Progenitor cell of endocrine pancreas (in vitro differentiated cells): ENCODE measurements at places on chromosomes 2 and 18.

DNA sequence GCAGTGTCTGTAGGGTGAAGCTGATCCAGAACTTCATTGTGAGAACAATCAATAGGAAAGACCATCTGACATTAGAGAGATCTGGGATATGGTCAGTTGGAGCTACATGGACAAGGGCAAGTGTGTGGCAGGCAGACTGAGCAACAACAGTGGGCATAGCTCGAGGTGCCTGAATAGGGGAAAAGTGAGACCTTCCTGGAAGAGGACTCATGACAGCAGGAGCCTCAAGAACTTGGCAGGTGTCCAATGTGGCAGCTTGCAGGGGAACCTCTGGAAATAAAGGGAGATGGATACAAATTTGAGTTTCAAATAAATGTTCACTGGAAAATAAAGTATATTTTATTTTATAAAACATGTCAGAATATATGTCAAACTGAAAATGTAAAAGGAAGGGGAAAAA lies 117.9 kb downstream of the TANC1 start:
- no peak for DNase-seq

DNA sequence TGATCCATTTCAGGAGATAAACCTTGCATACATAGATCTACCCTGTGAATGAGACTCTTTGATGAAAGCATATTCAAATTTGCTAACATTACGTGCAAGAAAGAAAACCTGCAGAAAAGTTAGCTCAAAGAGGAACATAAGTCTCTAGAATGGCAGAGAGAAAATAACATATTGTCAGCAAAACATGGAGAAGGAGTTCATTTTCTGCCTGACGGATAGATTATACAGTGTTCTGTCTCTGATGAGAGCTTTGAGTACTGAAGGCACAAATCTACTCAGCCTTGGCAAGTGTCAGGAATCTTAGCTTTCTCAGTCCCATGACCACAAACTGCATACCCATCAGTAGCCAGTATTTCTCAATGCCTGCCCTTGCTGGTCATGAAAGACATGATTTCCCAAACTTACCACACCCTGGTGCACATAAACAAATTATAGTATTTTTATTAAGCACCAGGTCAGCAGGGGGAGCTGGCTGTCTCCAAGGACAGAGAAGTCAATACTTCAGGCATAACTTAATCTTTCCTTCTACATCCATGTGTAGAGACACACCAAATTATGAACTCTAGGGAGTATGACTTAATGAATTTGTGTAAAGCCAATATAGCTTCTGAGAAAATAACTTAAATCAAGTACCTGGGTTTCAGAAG lies 401.2 kb upstream of the SOX11 start:
- no peak for DNase-seq

DNA sequence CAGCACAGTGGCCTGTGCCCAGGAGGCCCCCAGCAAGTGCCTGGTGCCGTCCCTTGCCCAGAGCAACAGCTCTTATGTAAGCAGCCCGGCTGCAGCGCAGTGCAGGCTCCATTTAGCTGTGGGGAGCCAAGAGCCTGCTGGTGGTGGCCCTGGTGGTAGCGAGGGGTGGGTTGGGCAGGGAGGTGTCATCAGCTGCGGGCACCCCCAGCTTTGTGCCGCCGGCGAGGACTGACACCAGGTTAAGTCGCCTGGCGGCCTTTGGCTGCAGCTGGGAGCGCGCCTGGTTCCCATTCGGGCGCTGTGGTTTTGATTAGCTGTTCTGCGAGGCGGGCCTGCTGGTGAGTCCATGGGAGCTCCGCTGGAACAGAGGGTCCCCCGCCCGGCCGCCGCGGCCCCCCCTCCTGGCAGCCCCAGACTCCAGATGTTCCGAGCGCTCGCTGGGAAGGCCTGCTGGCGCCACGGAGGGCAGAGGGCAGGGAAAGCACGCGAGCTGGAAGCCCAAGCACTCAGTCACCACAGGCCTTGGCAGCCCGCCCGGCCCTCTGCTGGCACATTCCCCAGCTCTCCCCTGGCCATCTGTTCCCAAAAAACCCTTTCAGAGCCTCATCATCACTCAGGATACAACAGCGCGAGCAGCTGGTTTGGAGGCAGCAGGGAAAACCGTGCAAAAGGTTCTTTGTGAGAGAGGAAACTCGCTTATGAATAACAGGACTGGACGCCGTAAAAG lies 18.4 kb downstream of the ATOH8 start:
- DNase-seq: no peak

DNA sequence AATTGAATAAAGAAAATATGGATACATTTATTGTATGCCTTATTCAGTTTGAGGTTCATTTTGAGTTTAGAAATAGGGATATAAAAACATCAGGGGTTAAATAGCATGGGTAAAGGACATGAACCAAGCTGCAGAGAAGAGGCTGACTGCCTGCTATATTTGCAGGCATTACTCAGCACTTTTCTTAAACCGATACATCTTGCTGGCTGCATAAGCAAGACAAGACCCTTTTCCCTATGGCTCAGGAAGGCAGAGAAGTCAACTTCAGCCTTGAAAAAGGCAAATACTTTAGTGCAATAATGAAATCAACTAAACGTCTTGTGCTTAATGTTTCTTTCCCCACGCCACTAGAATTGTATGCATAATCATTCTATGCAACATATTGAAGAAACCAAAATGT lies 36.4 kb downstream of the SCN1A start:
- DNase-seq: no peak

DNA sequence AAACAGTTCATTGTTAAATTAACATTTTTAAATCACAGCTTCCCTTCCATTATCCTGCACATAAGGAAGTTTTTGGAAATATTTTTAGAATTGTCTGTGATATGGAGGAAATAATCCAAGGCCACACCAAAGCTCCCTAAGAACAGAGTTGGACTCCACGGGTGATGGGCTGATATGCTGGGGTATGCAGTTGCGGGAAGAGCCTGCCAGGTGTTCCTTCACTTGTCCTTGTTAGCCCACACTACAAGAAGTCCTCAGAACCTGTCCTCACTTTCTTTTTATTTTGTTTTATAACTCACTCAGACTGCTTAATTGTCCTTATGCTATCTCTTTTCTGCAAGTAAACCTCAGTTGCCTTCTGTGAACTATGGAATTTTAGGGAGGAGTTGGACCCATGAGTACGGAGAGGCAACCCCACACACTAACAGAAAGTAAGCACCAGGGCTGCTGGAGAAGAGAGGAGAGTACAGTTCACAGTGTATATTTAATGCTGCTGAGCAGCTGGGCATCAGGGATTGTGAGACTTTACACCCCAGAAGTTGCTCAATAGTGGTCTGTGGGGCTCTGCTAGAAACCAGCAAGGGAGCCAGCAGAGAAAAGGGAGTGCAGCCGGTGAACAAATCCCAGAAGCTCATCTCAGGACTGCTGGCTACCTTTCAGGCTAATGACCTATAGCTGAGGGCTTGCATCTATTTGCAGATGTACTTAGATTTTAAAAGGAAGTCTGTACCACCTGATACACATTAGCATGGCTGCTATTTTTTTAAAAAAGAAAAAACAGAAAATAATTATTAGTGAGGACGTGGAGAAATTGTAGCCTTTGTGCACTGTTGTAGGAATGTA lies 280.1 kb upstream of the STON1 start:
- no peak for DNase-seq

GRCh38 chr2:15383695-15384350 lies 177.3 kb downstream of the NBAS start:
- no peak for DNase-seq

GRCh38 chr2:176763851-176764404 lies 448.7 kb upstream of the HNRNPA3 start:
- no peak for DNase-seq

DNA sequence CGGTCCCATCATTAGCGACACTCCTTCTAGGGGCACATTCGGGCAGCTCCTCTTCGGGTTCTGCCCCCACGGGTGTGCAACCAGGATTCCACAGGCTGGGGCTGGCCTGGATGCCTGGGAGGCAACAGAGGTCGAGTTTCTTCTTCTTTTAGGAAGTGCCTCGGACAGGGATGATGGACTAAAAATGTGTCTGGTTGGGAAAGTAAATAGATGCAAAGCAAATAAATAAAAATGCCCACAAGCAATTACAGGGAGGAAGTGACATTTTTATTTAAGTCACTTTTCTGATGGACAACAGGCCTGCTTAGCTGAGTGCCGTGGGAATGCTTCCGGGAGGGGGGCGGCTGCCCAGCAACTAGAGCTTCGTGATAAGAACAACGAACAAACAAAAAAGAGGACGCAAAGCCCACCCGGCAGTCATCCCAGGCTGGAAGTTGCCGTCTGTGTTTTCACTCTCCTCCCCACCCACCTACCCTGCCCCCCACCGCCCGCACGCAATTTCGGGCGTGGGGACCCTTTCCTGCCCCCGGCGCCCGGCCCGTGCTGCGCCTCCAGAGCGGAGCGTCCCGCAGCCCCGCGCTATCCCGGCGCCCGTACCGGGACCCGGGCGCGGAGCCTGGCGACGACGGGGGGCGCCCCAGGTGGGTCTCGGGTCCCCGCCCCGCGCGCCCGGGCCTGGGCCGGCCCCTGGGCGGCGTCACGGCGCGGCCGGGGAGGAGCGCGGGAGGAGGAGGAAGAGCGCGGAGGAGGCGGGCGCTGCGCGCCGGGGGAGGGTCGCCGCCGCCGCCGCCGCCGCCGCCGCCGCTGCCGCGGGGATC lies 412 bp upstream of the NCK2 start:
- DNase-seq: peak; percentile 53

DNA sequence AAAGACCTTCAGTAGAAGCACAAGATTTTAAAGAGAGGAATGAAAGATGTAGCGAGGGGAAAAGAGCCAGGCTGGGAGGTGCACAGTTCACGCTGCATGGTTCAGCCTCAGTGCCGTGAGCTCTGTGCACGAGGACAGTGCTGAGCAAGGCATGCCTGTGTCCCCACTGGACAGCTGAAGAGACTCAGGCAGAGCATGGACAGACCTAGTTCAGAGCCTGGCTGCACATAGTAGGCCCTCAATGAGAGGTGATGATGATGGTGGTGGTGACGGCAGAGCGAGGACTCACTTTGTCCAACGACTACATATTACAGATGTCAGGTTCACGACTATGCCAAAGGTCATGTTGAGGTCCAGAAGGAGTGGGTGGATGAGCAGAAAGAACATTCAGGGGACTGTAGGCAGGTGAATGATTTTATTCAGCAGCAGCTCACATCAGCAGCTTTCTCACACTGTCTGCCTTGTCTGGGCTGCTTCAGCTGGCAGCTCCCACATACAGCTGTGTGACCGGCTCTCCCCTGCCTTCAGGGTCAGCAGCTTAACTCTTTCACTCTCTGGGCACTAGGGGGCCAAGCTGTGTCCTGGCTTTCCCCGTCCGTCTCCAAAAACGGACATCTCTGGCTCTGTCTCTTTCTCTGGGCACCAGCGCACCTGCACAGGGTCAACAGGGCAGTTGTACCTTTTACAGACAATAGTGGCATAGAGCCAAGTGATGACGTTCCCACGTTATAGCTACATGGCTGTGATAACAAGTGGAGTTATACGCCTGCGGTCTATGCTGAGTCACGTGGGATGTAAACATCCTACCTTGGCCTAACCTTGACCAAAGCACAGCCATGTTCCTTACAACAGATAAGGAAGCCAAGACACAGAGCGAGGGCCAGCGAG lies 128.8 kb upstream of the MSH6 start:
- peak; percentile 19 for DNase-seq

DNA sequence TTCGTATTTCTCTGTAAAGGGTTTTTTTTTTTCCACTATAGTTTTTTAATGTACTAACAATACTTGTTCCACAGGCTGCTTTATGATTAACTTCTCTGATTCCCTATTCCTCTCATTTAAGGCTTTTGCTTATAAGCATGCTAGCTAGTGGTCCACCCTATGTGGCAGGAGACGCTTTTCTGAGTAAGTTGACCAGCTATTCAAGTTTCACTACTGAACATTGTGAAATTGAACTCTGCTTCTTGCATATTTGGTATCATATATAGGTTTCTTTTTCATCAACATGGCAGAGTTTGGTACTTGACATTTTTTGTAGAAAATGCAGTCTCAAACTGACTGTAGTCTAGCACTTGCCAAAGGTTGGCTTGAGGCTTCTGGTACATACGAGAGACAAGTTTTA lies 74.2 kb downstream of the OTX1 start:
- no peak for DNase-seq

- no peak for DNase-seq
Observed at GRCh38 chr18:55220523-55220922, 261.3 kb upstream of the CCDC68 start.

- no peak for DNase-seq
Observed at GRCh38 chr18:6731222-6731596, 1.7 kb downstream of the ARHGAP28 start.

DNA sequence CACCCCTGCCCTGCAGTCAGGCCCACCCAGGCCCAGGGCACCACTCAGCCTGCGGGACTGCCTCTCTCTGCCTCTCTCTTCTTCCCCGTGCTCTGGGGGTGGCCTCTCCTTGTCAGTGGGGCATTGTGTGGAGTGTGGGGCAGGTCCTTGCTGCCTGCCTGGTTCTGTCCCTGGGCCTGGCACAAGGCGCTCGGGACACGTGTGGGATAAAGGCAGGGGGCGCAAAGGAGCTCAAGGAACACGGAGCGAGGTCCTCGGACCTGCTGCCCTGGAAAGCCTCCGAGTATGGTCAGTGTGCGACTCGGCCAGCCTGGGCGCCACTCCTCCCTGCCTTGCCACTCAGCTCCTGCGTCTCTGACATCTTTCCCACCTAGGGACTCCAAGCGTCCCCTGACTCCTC lies 262.2 kb downstream of the HDAC4 start:
- DNase-seq: no peak

DNA sequence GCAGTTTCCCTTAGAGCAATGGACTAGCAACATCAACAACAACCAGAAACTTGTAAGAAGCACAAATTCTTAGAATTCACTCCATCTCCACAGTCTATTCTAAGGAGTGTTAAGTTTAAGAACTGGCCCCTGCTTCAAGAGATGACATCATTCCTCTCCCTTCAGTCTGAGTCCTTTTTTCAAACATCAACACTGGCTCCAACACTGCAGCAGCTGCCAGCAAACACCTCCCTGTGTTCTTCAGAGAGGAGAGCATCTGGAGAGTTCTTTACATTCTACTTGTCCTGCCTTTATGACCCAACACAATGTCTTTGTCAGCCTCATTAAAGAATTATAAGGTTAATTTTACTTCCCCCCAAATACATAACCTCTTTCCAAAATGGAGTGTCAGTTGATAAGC lies 122.3 kb downstream of the HNMT start:
- no peak for DNase-seq
